ENCODE measurements at places on chromosomes 4 and X.

- DNase-seq, result no peak
Observed at GRCh38 chr4:144621681-144622080, 24.3 kb upstream of the HHIP start.

DNA sequence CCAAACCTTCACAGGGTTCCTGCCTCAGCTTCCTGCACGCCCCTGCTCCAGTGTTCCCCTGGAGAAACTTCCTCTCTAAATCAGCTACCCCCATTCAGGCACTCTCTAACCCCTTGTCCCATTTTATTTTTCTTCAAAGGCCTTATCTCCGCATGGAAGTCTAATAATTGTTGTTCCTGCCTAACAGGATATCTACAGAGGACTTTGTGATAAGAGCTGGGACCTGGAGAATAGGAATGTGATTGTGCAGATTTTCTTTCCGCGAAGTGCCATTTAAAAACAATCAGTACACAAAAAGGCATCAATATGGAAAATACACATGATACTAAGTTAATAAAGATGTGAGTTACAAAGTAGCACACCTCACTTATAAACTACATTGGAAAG, 32.6 kb downstream of the LDB2 start:
- DNase-seq, result no peak

- DNase-seq, result no peak
Observed at GRCh38 chr4:138542191-138542776, 300.1 kb upstream of the SLC7A11 start.

GRCh38 chr4:118557298-118557851, 127.8 kb upstream of the METTL14 start:
- DNase-seq, result no peak

- DNase-seq, result no peak
Observed at GRCh38 chr4:54861201-54861600, 203.4 kb downstream of the KIT start.
